NCI-H2081 treated with DMSO at 0.1 percent for 48 hours (cell line): ENCODE measurements at places on chromosomes 6 and 20.

- DNase-seq, result no peak
Measured at GRCh38 chr20:52191916-52192718, 538 bp upstream of the ZFP64 start.

GRCh38 chr6:127117979-127118297, 533 bp upstream of the RSPO3 start:
- no peak for DNase-seq

DNA sequence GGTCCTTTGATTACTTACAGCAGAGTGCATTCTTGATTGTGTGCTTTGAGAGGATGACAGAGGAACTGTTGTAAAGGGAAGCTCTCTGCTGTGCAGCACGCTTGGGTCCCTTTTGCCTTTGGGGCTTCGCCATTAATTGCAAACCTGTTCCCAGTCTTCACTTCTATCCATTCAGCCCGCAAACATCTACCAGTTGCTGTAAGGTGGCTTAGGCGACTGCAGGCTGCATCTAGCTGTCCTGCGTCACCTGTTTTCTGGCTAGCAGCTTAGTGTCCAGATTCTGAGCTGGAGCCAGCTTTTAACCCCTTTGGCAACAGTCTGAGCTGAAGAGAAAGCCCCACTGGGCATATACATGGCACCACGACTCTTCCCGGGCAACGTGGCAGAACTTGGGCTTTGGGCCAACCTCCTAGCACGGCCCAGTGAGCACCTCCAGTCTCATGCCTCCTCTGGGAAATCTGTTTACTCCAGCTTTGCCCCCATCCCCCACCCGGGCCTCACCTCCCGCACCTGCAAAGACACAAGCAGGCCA, 2.5 kb upstream of the FASTKD5 start:
- DNase-seq, result no peak

DNA sequence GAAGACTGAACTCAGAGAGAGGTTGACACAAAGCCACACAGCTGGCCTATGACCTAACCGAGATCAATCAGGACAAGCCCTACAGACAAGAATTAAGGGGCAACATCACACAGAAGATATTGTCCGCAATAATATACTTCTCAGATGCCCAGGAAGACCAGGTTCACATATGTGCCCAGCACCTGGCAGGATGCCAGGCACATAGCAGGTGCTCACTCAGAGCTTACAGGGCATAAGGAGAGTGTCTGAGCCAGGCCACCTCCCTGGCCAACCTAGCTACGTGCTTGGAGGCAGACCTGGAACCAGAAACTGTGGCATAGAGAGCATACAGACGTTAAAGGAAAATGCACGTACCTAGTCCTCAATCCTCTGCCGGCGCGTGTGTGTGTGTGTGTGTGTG, 87.0 kb upstream of the LRFN2 start:
- DNase-seq, result no peak

GRCh38 chr6:45843848-45844521, 171.7 kb downstream of the CLIC5 start:
- no peak for DNase-seq

DNA sequence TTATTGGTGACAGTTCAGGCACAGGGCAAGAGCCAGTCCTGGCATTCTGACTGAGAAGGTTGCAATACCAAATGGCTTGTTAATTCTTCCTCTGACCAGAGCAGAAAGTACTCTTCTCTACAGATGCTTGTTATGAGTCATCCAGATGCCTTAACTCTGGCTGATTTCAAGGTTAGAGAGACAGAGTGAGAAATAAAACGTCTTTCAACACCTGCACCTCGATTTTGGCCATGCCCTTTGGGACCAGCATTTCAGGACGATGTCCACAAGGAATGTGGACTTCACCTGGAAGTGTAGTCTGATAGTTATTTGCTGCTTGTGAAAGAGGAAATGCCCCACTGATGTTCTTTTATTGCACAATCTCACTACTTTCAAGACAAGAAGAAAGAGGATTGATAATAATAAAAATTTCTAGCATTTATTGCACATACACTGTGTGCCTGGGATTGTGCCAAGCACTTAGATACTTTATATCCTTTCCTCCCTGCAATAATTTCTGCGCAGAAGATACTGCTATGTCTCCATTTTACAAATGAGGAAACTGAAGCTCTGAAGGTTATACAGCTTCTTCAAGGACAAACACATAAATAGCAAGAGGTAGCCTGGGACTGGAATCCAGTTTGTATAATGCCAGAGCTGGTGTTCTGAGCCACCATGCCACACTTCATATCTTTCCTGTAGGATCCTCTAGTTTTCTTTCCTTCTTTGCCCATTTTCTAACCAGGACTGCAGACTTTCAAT, 33.5 kb upstream of the MCM3 start:
- no peak for DNase-seq

- DNase-seq, result no peak
Measured at GRCh38 chr6:12034837-12035236, 22.7 kb downstream of the HIVEP1 start.

DNA sequence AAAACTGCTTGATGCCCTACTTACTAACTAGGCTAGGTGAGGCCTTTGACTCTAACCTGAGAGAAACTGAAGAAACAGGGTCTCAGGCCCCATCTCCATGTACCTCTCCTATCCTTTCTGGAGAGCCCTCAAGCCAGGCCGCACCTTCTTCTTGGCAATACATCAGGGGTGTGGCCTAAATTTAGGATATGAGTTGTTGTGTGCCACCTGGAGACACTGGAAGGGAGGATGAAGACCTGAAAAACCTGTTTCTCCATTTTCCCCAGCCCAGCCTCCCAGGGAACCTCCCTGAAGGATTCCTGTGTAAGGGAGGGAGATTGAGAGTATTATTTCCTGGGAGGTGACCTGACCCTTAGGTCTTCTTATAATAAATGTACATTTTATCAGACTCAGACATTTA, 3.1 kb downstream of the LY6G6D start:
- DNase-seq, result no peak

GRCh38 chr6:22145376-22145775, 151.5 kb downstream of the PRL start:
- no peak for DNase-seq

DNA sequence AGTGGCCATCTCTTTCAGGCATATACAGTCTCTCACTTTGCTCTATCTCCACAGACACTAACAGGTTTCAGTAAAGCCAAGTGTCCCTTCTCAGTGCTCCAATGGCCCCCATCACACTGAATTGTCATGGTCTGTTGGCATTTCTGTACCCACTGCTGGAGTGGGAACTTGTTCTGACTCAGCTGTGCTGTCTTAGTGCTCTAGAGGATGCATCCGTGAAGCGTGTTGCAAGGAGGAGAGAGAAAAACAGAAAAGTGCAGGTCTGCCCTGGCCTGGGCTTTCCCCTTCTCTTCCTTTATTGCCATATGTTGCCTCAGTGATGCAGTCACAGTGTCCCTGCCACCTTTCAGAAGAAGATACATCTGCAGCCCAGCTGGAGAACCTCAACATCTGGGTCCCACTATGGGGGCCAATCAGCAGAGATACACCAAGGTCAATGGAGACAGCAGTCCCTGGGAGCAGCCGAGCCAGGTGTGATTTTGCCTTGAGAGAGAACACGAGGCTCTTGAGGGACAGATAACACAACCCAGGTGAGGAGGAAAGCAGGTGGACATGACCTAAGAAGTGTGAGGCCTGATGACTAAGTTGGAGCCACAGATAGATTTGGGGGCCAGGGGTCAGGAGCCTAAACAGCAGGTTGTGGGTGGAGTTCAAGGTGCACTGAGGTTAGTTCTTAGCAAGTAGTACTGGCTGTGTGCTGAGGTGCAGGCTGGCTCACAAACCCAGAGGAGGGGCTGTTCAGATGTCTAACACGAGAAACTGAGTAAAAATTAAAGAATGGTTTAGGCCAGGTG, 5.6 kb upstream of the PLCG1 start:
- no peak for DNase-seq

GRCh38 chr20:14717134-14717999, 380.0 kb upstream of the FLRT3 start:
- DNase-seq, result no peak

GRCh38 chr6:49565855-49566254, 15.4 kb downstream of the C6orf141 start:
- no peak for DNase-seq

- no peak for DNase-seq
Measured at GRCh38 chr6:11580686-11581405, 43.3 kb downstream of the TMEM170B start.

- DNase-seq, result no peak
Measured at GRCh38 chr6:1542764-1543163, 67.0 kb upstream of the FOXC1 start.

DNA sequence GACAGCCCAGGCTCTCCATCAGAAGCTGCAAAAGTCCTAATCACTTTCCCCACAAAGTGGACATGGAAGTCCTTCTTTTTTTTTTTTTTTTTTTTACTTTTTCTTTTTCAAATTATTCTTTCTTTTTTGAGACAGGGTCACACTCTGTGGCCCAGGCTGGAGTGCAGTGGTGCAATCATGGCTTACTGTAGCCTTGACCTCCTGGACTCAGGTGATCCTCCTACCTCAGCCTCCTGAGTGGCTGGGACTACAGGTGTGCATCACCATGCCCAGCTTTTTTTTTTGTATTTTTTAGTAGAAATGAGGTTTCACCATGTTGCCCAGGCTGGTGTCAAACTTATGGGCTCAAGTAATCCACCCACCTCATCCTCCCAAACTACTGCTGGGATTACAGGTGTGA, 29.0 kb upstream of the AKIRIN2 start:
- DNase-seq, result no peak

GRCh38 chr6:65569505-65569904, 137.5 kb downstream of the EYS start:
- no peak for DNase-seq

- DNase-seq, result no peak
Measured at GRCh38 chr6:130852844-130853554, 25.8 kb downstream of the SMLR1 start.

DNA sequence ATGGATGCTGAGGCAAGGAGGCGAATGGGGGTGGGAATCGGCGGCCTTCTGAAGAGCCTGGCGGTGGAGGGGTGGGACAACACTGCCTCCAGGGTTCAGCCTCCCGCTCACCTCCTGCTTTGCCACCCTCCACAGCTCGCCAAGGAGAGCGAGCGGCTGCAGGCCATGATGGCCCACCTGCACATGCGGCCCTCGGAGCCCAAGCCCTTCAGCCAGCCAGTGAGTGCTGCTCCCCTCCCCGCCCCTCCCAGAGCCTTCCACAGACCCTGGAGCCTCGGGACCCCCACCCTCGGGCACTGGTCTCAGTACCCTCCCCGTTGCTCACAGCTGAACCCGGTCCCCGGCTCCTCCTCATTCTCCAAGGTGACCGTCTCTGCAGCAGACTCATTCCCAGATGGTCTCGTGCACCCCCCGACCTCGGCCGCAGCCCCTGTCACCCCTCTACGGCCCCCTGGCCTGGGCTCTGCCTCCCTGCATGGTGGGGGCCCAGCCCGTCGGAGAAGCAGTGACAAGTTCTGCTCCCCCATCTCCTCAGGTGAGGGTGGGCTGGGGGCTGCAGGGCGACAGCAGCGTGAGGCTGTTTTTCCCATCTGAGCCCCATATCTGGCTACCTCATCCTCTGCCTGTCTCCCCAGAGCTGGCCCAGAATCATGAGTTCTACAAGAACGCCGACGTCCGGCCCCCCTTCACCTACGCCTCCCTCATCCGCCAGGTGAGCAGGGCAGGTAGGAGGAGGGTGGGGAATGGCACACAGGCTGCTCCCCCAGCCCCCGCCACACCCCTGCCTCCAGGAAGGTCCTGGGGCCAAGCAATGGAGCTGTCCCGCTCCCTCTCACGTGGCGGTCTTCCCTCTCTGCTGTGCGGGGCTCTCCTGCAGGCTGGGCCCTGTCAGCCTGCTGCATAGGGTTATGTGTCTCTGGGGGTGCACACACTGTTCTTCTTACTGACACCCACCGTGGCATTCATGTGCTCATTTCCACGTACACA, 43.7 kb downstream of the FOXP4 start:
- no peak for DNase-seq

DNA sequence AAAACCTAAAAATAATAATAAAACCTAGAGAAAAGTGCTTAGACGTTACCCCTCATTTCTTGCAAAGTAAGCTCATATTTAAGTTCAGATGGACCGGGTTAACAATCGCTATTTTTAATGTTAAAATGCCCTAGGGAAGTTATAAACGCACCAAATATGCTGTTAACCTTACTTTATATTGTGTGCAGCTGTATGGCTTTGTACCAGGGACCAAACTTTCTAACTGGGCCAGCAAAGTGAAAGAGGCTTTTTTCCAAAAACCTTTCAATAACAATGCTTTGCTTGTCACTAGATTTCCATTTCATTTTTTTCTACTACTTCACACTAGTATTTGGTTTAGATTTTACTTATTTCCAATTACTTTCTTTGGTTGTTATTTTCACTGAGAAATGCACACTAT, 248.5 kb downstream of the FOXC1 start:
- DNase-seq, result no peak

- DNase-seq, result no peak
Measured at GRCh38 chr6:43524483-43524961, 7.6 kb downstream of the POLR1C start.

- DNase-seq, result no peak
Measured at GRCh38 chr6:37306624-37307222, 47.1 kb upstream of the RNF8 start.

GRCh38 chr6:86685230-86685797, 252.0 kb upstream of the HTR1E start:
- no peak for DNase-seq

DNA sequence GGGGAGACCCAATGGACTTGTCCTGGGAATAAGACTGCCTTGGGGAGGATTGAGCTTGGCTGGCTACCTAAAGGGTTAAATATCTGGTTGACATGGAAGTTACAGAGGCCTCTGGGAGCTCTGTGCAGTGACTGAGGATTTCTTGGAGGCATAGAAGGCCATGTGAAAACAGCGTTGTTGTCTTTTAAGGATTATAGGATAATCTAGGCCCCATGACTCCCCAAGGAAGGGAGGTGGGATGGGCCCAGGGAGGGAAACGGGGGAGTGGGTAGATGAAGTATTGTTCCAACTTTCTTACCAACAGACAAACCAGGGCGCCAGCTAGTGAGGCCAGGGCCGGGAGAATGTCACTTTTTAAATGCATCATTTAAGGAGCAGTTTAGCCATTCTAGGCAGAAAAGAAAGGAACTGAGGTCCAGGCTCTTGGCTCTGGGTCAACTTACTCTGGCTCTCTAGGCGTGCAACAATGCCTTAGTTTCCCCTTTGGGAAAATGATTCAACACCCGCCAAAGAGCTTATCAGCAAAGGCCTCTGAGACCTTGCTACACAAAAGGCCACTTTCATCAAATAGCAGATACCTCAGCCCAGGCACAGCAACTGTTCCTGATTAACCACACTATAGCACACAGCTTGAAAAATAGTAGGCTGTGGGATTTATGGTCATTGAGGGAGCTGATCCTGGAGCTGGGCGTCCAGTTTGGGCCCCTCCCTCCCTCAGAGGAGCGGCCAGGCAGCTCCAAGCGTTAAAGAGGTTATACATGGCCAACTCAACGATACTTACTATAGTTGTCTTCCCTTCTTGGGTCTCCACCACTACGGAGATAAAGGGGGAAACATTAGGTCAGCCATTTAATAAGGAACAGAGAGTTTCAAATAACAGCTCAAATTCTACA, 7.0 kb downstream of the MRPS18A start:
- DNase-seq, result no peak

DNA sequence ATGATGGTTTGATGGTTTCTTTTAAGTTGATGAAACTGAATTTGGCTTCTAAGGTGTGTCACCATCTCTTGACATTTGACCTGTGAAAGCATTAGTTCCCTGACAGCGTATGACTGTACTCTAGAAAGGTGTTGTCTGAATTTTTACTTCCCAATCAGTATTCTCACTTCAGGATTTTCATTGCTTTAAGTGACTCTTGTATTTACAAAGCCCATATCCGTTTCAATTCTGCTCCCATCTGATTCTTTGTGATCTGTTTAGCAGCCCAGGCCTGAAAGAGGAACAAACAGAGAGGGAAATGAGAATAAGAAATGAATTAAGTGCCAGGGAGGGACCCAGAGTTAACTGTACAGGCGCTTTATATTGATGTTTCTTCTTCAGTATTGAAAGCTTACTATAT, 73.7 kb downstream of the FARS2 start:
- DNase-seq, result no peak
